Activated CD8-positive, alpha-beta T cell treated with anti-CD3 and anti-CD28 coated beads for 36 hours (primary cell): ENCODE measurements at places on chromosomes 3 and 15.

DNA sequence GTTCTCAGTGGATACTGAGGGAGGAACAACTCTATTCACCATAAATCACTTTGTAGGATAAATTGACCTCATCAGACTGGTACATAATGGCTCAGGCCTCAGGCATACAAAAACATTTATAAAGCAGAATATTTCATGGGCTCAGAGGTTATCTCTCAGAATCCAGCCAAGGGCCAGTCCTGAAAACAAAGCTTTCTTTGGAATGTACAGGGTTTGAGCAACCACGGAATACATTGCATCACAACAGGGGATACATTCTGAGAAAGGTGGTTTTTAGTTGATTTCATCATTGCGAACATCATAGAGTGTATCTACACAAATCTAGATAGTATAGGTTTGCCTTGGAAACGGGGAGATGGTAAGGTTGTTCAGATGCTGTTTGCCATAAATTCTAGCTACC lies 33.4 kb upstream of the CTDSPL2 start:
- DNase-seq: no peak
- no peaks in the 10 kb centered on the region for H3K36me3 ChIP-seq
- H3K27me3 ChIP-seq: no peaks in the 10 kb centered on the region

DNA sequence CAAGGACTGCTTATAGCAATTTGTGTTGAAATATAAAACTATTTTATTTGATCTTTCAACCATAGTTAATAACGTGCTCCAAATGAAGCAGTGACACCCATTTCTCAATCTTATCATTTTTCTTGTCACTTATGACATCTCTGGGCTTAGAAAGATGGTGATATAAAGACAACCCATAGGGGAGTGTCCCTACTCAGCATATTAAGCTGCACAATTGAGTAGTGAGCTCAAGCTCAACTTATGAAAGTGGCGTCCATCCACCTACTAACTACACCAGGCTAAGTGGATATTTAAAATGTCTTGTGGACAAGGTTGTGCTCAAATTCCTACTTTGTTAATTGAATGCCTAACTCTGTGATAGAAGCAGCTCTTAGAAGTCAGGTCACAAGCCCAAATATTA lies 46.7 kb downstream of the SLC9C1 start:
- H3K4me1 ChIP-seq: no peaks in the 10 kb centered on the region
- H3K4me3 ChIP-seq: no peak overlapping the region
- no peak for DNase-seq
- no peak overlapping the region for H3K27ac ChIP-seq
- H3K36me3 ChIP-seq: no peaks in the 10 kb centered on the region
- no peaks in the 10 kb centered on the region for H3K27me3 ChIP-seq

- no peak overlapping the region for H3K4me3 ChIP-seq
- no peaks in the 10 kb centered on the region for H3K27me3 ChIP-seq
Measured at GRCh38 chr3:157104521-157104920, 55.4 kb downstream of the CCNL1 start.

GRCh38 chr3:122576174-122576940 lies 1.1 kb upstream of the PARP15 start:
- peaks cover 51% of the 10 kb centered on the region for H3K4me1 ChIP-seq
- H3K27me3 ChIP-seq: no peaks in the 10 kb centered on the region
- DNase-seq: peak; percentile 61

GRCh38 chr3:76954412-76954811 lies 85.5 kb upstream of the ROBO2 start:
- DNase-seq: no peak
- H3K36me3 ChIP-seq: no peaks in the 10 kb centered on the region
- no peak overlapping the region for H3K4me3 ChIP-seq
- no peaks in the 10 kb centered on the region for H3K27me3 ChIP-seq
- H3K27ac ChIP-seq: no peak overlapping the region

- no peak overlapping the region for H3K27ac ChIP-seq
- H3K4me3 ChIP-seq: no peak overlapping the region
- peaks cover 5% of the 10 kb centered on the region for H3K4me1 ChIP-seq
Measured at GRCh38 chr15:49270541-49271421, 100.7 kb downstream of the GALK2 start.
